ENCODE measurements at places on chromosomes 4 and X. TPM values are rescaled to one million over a fixed set of nuclear protein-coding genes. Genes with fewer than 3 reads are reported as not detected.

- H3K27ac ChIP-seq = no peak overlapping the region
- H3K4me1 ChIP-seq = no peaks in the 10 kb centered on the region
- no peak overlapping the region for H3K4me3 ChIP-seq
- H3K36me3 ChIP-seq = no peaks in the 10 kb centered on the region
These were observed 370.5 kb upstream of the ANXA10 start for GRCh38 chr4:167721617-167722486.

DNA sequence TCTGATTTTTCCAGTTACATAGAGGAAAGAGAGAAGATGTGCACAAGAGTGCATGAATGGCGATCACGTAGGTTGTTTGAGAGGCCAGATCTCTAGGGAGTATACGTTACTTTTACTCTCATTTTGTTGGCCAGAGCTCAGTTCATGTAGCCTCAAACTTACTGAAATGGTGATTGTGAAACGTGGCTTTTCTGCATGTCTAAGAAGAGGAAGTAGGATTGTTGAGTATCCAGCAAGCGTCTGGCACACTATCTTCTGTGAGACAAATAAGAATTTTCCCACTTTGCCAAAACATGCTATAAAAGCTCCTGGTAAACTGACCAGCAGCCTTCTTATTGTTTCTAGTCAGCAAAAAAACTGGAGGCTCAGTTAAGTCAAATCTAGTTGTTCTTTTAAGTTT lies 264.5 kb upstream of the EMCN start:
- H3K4me1 ChIP-seq = no peaks in the 10 kb centered on the region
- H3K36me3 ChIP-seq = no peaks in the 10 kb centered on the region
- H3K4me3 ChIP-seq = no peak overlapping the region
- DNase-seq = no peak
- H3K27me3 ChIP-seq = no peaks in the 10 kb centered on the region

DNA sequence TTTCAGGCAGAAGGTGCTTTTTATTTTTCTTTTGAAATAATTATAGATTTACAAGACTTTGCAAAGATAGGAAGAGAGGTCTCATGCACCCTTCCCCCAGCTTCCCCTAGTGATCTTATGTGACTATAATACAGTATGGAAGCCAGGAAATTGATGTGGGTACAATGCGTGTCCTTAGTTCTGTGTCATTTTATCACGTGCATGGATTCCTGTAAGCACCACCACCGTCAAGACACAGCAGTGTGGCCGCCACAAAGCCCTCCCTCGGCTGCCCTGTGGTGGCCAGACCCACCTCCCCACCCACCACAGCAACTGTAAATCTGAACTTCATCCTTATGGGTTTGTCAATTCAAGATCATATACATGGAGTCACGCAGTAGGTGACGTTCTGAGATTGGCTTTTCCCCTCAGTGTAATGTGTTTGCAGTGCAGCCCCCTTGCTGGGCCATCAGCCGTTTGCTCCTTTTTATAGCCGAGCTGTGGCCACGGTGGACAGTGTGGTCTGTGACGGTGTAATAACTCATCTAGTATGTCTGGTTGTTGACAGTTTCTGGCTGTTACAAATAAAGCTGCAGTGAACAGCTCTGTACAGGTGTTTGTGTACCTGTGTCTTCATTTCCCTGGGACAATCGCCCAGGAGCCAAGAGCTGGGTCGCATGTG lies 10.9 kb upstream of the HTRA3 start:
- H3K4me1 ChIP-seq = no peaks in the 10 kb centered on the region
- H3K27ac ChIP-seq = no peak overlapping the region
- no peak overlapping the region for H3K4me3 ChIP-seq
- no peak for DNase-seq
- peaks cover 2% of the 10 kb centered on the region for H3K27me3 ChIP-seq

DNA sequence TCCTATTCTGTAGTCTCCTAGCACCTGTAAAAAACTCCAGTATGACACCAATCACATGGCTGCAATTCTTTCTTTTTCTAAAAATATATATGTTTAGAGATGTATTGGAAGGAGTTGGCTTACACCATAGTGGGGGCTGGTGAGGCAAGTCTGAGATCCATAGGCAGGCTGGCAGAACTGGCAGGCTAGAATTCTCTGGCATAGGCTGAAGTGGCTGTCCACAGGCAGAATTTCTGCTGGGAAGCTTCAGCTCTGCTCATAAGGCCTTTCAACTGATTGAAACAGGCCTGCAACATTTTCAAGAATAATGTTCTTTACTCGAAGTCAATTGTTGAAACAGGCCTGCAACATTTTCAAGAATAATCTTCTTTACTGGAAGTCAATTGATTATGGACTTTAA lies 37.0 kb downstream of the FGF2 start:
- DNase-seq = no peak
- no peaks in the 10 kb centered on the region for H3K36me3 ChIP-seq
- no peak overlapping the region for H3K4me3 ChIP-seq
- peaks cover 28% of the 10 kb centered on the region for H3K27me3 ChIP-seq

GRCh38 chr4:102789317-102789717 lies 28.5 kb upstream of the MANBA start:
- H3K36me3 ChIP-seq = peaks cover 33% of the 10 kb centered on the region
- DNase-seq = no peak
- no peak overlapping the region for H3K27ac ChIP-seq
- H3K4me1 ChIP-seq = peaks cover 9% of the 10 kb centered on the region

GRCh38 chrX:120305531-120306141 lies 5.6 kb downstream of the TMEM255A start:
- H3K27me3 ChIP-seq = peaks cover 24% of the 10 kb centered on the region
- no peak overlapping the region for H3K4me3 ChIP-seq
- no peak overlapping the region for H3K27ac ChIP-seq
- H3K36me3 ChIP-seq = no peaks in the 10 kb centered on the region
- peaks cover 28% of the 10 kb centered on the region for H3K4me1 ChIP-seq

DNA sequence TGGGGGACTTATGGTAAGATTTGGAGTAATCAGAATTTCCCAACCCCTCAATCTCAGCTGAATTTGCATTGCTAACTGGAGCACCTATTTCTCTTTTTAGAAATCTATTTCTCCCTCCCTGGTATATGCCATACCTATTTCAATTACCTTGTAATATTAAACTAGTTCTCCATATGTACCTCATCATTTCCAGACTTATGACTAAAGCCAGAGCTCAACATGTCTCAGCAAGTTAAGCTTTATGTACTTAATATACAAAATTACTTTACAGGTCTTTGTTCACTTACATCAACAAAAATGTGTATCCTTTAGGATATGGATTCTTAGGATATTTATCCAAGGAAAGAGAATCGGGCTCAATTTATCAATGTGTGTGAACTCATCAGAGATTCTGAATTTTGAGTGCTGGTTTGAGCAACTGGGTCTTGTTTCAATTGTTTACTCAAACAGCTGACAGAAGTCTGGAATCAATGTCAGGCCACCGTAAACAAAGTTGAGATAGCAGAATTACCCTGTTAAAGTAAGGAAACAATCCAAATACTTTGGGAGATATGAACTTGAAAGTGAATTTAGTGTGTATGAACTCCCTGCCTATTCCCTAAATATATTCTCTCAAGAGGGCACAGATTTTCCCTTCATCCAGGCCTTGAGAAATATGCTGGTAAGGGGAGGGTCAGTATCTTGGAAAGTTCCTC lies 199.6 kb downstream of the VEGFC start:
- H3K36me3 ChIP-seq = no peaks in the 10 kb centered on the region
- no peak overlapping the region for H3K4me3 ChIP-seq
- no peaks in the 10 kb centered on the region for H3K4me1 ChIP-seq

- H3K27me3 ChIP-seq = no peaks in the 10 kb centered on the region
- no peak overlapping the region for H3K4me3 ChIP-seq
- H3K4me1 ChIP-seq = no peaks in the 10 kb centered on the region
- no peak overlapping the region for H3K27ac ChIP-seq
- no peak for DNase-seq
These were observed 35.1 kb downstream of the CYTL1 start for GRCh38 chr4:4984186-4984585.

DNA sequence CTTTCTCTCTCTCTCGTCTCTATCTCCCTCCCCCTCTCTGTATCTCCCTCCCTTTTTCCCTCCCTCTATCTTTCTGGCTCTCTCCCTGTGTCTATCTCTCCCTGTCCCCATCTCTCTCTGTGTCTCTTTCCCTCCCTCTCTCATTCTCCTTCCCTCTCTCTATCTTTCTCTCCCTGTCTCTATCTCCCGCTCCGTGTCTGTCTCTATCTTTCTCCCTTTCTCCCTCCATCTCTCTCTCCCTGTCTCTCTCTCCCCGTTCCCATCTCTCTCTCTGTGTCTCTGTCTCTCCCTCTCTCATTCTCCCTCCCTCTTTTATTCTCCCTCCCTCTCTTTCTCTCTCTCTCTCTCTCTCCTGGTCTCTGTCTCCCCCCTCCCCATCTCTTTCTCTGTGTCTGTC lies 22.9 kb downstream of the IL3RA start:
- H3K36me3 ChIP-seq = peaks cover 34% of the 10 kb centered on the region
- H3K27ac ChIP-seq = no peak overlapping the region
- peaks cover 5% of the 10 kb centered on the region for H3K4me1 ChIP-seq
- H3K4me3 ChIP-seq = no peak overlapping the region
- DNase-seq = no peak

DNA sequence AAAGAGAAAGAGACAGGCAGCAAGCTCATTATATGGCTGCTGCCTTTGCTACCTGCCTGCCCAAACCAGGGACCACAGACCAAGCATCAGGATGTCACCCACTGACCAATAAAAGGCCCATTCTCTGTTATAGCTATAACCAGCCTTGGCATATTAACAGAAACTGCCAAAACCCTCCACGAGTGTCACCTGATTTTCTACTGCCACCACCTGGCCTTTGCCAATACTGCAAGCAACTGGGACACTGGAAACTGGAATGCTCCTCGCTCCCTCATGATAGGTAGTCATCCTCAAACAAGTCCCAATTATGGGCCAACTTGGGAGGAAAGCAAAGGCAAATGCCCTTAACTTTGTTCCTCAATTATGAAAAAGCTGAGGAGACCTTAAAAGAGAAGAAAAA lies 76.0 kb downstream of the SPIN4 start:
- H3K27me3 ChIP-seq = no peaks in the 10 kb centered on the region
- H3K4me1 ChIP-seq = no peaks in the 10 kb centered on the region
- no peaks in the 10 kb centered on the region for H3K36me3 ChIP-seq
- no peak overlapping the region for H3K27ac ChIP-seq
- H3K4me3 ChIP-seq = no peak overlapping the region
- no peak for DNase-seq

- peaks cover 15% of the 10 kb centered on the region for H3K4me1 ChIP-seq
- peak overlapping the region; percentile 93 for H3K4me3 ChIP-seq
- DNase-seq = no peak
- peaks cover 36% of the 10 kb centered on the region for H3K27me3 ChIP-seq
- H3K36me3 ChIP-seq = no peaks in the 10 kb centered on the region
These were observed 160 bp downstream of the LCORL start for GRCh38 chr4:18021470-18021719.

DNA sequence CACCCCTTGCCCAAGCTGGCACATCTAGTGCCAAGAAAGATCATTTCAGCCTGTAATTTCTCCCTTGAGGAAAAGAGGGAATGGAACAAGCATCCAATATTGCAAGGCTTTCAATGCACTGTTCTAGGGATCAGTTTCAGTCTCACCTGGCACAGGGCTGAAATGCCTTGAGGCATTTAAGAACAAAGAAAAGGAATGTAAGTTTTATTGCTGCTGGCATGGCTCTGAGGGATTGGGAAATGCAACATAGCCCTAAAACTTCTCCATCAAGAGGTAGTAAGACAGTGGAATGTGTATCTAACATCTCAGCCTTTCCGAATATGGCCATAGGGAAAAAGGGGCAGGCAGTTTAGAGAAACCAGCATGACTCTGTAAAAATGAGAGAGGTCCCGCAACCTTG lies 732.6 kb upstream of the LCORL start:
- H3K4me1 ChIP-seq = no peaks in the 10 kb centered on the region
- no peak overlapping the region for H3K27ac ChIP-seq
- no peak for DNase-seq
- no peaks in the 10 kb centered on the region for H3K27me3 ChIP-seq
- H3K4me3 ChIP-seq = no peak overlapping the region

DNA sequence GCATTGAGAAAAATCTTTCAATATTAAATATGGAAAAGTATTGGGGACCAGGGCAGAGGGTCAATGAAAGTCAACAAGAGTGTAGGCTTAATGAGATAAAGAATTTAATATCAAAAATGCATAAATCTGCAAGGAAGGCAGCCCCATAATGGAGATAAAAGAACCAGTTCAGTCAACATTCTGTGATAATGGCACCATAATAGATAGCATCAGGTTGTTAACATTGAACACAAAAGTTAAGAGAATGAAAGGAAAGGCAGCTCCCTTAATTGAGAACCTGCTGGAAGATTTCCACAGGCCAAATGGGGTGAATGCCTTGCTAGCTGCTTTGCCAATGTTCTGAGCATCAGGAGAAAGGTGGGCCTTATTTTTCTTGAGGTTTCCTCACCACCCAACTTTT lies 60.4 kb upstream of the TMEM33 start:
- no peak overlapping the region for H3K27ac ChIP-seq
- peaks cover 92% of the 10 kb centered on the region for H3K27me3 ChIP-seq
- no peak for DNase-seq
- no peaks in the 10 kb centered on the region for H3K36me3 ChIP-seq
- H3K4me3 ChIP-seq = no peak overlapping the region

DNA sequence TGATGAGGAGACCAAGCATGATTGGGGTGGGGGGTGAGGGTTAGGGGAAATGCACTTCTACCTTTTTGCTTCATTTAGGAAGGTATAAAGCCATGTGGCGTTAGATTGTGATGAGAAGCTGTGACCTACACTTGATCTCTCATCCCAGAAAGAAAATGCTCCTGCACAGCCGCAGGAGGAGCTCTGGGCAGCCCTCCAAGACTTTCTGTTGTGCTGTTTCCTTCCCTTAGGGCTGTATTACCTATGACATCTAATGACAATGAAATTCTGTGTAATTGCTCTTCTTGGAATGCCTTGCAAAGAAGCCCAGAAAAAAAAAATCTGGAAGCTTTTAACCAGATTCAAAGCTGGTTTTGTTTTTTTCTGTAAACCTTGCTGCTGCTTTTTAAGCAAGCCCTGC lies 13.4 kb downstream of the PRPS2 start:
- H3K27me3 ChIP-seq = no peaks in the 10 kb centered on the region
- peaks cover 26% of the 10 kb centered on the region for H3K36me3 ChIP-seq
- DNase-seq = no peak
- no peak overlapping the region for H3K4me3 ChIP-seq
- no peak overlapping the region for H3K27ac ChIP-seq

DNA sequence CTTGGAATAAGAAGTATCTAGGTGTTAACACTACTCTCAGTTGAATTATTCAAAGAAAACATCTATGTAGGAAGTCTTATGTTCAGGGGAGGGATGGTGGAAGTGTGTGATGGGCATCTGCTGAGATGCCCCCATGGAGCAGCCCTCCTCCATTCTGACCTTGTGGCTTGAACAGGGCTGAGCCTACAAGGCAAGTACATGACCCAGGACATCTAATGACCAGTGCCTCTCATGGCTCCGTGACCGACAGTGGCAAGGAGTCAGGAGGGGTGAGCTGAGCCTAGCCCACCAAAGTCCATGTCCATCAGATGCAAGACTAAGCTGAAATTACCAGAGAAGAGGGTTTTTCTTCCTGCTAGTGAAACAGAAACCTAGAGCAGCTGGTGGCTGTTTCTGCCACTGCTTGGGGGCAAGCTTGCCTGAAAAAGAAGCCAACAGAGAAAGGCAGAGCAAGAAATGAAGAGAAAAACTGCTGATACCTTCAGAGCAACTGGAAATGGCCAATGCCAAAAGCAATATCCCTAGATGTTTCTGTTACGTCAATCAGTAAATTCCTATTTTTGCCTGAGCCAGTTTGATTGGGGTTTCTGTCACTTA lies 113.5 kb downstream of the TSPAN5 start:
- H3K27ac ChIP-seq = no peak overlapping the region
- H3K4me1 ChIP-seq = peaks cover 9% of the 10 kb centered on the region
- H3K4me3 ChIP-seq = no peak overlapping the region
- no peak for DNase-seq
- H3K36me3 ChIP-seq = peaks cover 1% of the 10 kb centered on the region

HS6ST2 gene
- total RNA-seq = not detected

LGI2 gene
- not detected for total RNA-seq

FHDC1 gene
- total RNA-seq = 0.26 TPM

ANK2 gene
- total RNA-seq = 1.8 TPM

SPANXN3 gene
- total RNA-seq = not detected

PRPS1 gene
- 69.2 TPM for total RNA-seq

CENPC gene
- 50.0 TPM for total RNA-seq

CDS1 gene
- 0.26 TPM for total RNA-seq
